ENCODE measurements at places on chromosomes 2 and 18. TPM values are rescaled to one million over a fixed set of nuclear protein-coding genes. Genes with fewer than 3 reads are reported as not detected.

The MTHFD2 gene
- 67.0 TPM for total RNA-seq

The WDR54 gene
- total RNA-seq = 31.8 TPM

The RESP18 gene
- total RNA-seq = not detected

The SULT1C4 gene
- total RNA-seq = not detected

The HEATR5B gene
- 15.0 TPM for total RNA-seq

The HES6 gene
- total RNA-seq = 1.7 TPM

The SATB2 gene
- 36.4 TPM for total RNA-seq

The SRD5A2 gene
- total RNA-seq = not detected

The STARD6 gene
- not detected for total RNA-seq

The STON1 gene
- 9.5 TPM for total RNA-seq

The C2orf78 gene
- not detected for total RNA-seq

The IL36B gene
- not detected for total RNA-seq

The REEP1 gene
- not detected for total RNA-seq

The ANKRD39 gene
- total RNA-seq = 6.4 TPM

The TWIST2 gene
- 171 TPM for total RNA-seq

The RNF125 gene
- 0.35 TPM for total RNA-seq

The FAP gene
- total RNA-seq = 182 TPM

The CXCR2 gene
- not detected for total RNA-seq

The C2orf81 gene
- total RNA-seq = 0.98 TPM

The NGEF gene
- 0.38 TPM for total RNA-seq

The TRIM54 gene
- not detected for total RNA-seq

The LIPT1 gene
- 8.0 TPM for total RNA-seq

The IL18RAP gene
- total RNA-seq = not detected

The ALPP gene
- total RNA-seq = not detected

The ABCG8 gene
- not detected for total RNA-seq

The NDUFAF7 gene
- total RNA-seq = 12.3 TPM
